CD8-positive, alpha-beta memory T cell (primary cell): ENCODE measurements at places on chromosomes 3 and 15. TPM values are rescaled to one million over a fixed set of nuclear protein-coding genes. Genes with fewer than 3 reads are reported as not detected.

DNA sequence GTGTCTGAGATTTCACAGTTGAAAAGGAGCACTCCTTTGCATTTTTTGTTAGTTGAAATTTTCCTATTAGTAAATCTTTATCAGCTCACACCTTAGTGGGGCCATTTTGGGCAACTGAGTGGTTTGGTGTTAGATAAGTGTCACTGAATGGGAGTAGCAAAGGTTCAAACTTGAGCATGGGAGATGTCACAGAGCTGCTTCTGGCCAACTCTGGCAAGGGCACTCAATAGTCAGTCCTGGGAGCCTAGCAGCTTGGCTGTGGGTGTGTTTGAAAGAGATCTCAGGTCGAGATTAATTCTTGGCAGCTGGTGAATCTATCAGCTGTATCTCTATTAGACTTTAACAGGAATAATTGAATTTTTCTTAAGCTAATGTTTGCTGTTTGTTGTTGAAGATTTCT, 579.3 kb downstream of the EDEM1 start:
- H3K4me1 ChIP-seq = no peaks in the 10 kb centered on the region
- no peak for DNase-seq
- H3K27ac ChIP-seq = no peak overlapping the region
- no peak overlapping the region for H3K4me3 ChIP-seq
- no peaks in the 10 kb centered on the region for H3K36me3 ChIP-seq

DNA sequence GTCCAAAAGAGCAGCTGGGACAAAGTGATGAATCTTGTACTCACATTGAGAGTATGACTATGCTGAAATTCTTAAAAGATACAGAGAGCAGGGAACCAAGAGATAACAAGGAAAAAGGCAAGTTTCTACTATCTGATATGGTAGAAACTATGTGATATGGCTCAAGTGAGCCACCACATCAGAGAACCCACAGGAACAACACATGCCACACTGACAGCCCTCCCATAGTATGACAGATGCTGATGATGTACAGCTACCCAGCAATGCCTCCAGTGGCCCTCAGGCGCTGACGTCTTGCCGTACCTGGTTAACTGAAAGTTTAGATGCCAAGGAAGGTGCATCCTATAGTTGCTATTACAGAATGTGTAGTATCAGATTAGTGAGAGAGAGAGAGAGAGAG, 42.4 kb downstream of the CHAC1 start:
- H3K4me1 ChIP-seq = no peaks in the 10 kb centered on the region
- H3K27ac ChIP-seq = no peak overlapping the region
- no peaks in the 10 kb centered on the region for H3K27me3 ChIP-seq
- H3K36me3 ChIP-seq = peaks cover 15% of the 10 kb centered on the region
- no peak overlapping the region for H3K4me3 ChIP-seq
- no peak for DNase-seq

- H3K4me3 ChIP-seq = no peak overlapping the region
- no peak overlapping the region for H3K27ac ChIP-seq
- no peaks in the 10 kb centered on the region for H3K4me1 ChIP-seq
Observed at GRCh38 chr15:35151782-35152181, 66.7 kb upstream of the NANOGP8 start.

DNA sequence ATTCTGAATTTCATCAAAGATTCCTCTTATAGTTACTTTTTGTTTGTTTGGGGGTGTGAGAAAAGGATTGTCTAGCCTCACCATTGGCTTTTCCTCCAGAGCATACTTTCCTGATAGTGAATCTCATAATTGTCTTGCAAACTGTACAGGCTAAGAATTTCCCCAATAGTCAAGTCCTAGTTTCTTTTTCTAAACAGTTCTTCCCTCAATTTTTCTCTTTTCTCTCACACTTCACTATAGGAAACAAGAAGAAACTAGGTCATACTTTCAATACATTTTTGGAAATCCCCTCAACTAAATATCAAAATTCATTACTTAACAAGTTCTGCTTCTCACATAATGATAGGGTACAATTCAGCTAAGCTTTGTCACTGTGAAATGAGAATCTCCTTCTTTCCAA, 241.9 kb downstream of the IL20RB start:
- no peaks in the 10 kb centered on the region for H3K4me1 ChIP-seq
- no peaks in the 10 kb centered on the region for H3K27me3 ChIP-seq
- no peak overlapping the region for H3K27ac ChIP-seq
- no peak for DNase-seq
- H3K36me3 ChIP-seq = no peaks in the 10 kb centered on the region

GRCh38 chr3:187734841-187735240, 10.4 kb downstream of the BCL6 start:
- no peaks in the 10 kb centered on the region for H3K27me3 ChIP-seq
- H3K27ac ChIP-seq = no peak overlapping the region
- no peak for DNase-seq
- H3K4me3 ChIP-seq = no peak overlapping the region

DNA sequence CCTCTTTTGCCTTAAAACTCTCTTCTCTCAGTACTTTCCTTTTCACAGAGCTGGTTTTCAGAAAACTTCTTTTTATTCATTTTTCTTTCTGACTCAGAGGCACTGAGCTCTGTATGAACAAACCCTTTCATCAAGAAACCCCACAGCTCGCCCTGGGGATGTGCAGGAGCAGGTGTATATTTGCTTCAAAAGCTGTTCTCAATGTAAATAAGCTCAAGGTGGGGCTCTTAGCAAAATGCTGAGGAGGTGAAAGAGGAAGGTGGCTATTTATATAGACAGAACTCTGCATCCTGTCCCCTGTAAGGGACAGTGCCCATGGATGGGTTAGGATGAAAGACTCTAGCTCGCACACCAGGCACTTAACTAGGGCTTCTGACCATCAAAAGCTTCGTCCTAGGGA, 302.0 kb downstream of the WDR72 start:
- no peaks in the 10 kb centered on the region for H3K27me3 ChIP-seq
- DNase-seq = no peak
- H3K27ac ChIP-seq = no peak overlapping the region

SLC4A7 gene
- 55.0 TPM for total RNA-seq

DNA sequence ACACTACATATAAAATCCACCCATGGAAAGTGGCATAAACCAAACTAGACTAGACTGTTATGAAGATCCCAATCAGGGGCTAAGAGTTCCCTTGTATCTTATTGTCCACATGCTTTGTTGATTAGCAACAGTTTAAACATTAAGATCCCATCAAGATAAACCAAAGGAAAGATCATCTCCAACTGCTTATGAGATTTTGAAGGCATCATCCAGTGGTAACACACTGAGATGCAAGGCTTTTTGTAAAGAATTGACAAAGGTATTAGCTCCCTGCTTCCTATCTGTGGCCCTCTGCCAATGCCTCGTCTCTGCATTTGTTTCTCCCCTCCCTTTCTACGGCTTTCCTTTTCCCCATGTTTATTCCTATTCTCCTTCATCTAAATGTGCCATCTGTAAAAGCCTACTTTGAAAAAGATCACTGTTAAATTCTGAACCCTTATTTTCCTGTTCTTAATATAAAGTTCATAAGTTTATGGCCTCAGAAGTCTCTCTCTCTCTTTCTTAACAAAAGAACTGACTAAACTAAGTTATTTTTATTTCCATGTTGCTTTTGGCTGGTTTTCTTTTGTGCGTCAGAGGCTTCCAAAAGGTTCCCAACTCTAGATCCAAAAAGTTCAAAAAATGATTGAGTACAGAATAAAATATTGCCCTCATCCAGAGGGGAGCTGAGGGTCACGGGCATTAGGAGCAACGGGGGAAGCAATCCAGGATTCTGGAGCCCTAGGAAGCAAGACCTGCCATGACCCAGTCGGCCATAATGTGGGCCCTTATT, 5.5 kb downstream of the PLD1 start:
- no peaks in the 10 kb centered on the region for H3K27me3 ChIP-seq
- no peak for DNase-seq
- no peak overlapping the region for H3K4me3 ChIP-seq

VIPR1 gene
- 5.4 TPM for total RNA-seq

TNK2 gene
- 71.4 TPM for total RNA-seq

GRCh38 chr15:77825546-77825945, 192.8 kb upstream of the LINGO1 start:
- H3K4me3 ChIP-seq = no peak overlapping the region
- H3K36me3 ChIP-seq = no peaks in the 10 kb centered on the region
- peaks cover 13% of the 10 kb centered on the region for H3K27me3 ChIP-seq
- H3K4me1 ChIP-seq = no peaks in the 10 kb centered on the region

GRCh38 chr3:123584284-123584987, 417 bp downstream of the HACD2 start:
- no peak for DNase-seq
- no peaks in the 10 kb centered on the region for H3K27me3 ChIP-seq
- peak overlapping the region; percentile 100 for H3K4me3 ChIP-seq
- H3K4me1 ChIP-seq = peaks cover 18% of the 10 kb centered on the region
- H3K27ac ChIP-seq = peak overlapping the region; percentile 64

EAF2 gene
- 8.9 TPM for total RNA-seq

GRCh38 chr15:41965441-41966413, 6.6 kb downstream of the EHD4 start:
- no peak overlapping the region for H3K27ac ChIP-seq
- H3K4me1 ChIP-seq = peaks cover 19% of the 10 kb centered on the region
- H3K36me3 ChIP-seq = no peaks in the 10 kb centered on the region
- H3K27me3 ChIP-seq = no peaks in the 10 kb centered on the region
- no peak overlapping the region for H3K4me3 ChIP-seq

- H3K27me3 ChIP-seq = no peaks in the 10 kb centered on the region
- no peak for DNase-seq
- no peak overlapping the region for H3K4me3 ChIP-seq
Observed at GRCh38 chr3:14357463-14357862, 44.9 kb upstream of the SLC6A6 start.

DNA sequence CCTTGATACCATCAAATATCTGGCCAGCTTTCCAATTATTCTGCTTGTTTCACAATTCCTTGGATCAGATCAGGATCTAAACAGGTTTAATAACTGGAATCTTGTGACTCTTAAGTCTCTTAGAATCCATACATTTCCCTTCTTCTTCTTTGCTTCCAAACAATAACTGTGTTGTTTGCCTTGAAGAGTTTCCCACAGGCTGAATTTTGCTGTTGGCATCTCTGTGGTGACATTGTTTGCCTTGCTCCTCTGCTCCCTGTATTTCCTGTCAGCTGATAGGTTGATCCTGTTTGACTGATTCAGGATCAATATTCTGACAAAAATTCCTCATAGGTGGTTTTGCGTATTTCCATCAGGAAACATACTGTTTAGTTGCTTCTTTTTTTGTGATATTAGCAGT, 248.4 kb upstream of the LMCD1 start:
- H3K36me3 ChIP-seq = no peaks in the 10 kb centered on the region
- no peak overlapping the region for H3K27ac ChIP-seq
- H3K27me3 ChIP-seq = no peaks in the 10 kb centered on the region
- no peak for DNase-seq
- H3K4me1 ChIP-seq = no peaks in the 10 kb centered on the region
- H3K4me3 ChIP-seq = no peak overlapping the region

- H3K4me1 ChIP-seq = no peaks in the 10 kb centered on the region
- H3K27me3 ChIP-seq = no peaks in the 10 kb centered on the region
- no peaks in the 10 kb centered on the region for H3K36me3 ChIP-seq
- no peak overlapping the region for H3K4me3 ChIP-seq
- H3K27ac ChIP-seq = no peak overlapping the region
Observed at GRCh38 chr3:140917772-140918171, 23.9 kb upstream of the SLC25A36 start.

HOMER2 gene
- total RNA-seq = 13.6 TPM

GRCh38 chr15:75034615-75035014, 11.2 kb downstream of the PPCDC start:
- peaks cover under 1% of the 10 kb centered on the region for H3K4me1 ChIP-seq
- no peak overlapping the region for H3K27ac ChIP-seq
- no peaks in the 10 kb centered on the region for H3K27me3 ChIP-seq
- no peak overlapping the region for H3K4me3 ChIP-seq

DNA sequence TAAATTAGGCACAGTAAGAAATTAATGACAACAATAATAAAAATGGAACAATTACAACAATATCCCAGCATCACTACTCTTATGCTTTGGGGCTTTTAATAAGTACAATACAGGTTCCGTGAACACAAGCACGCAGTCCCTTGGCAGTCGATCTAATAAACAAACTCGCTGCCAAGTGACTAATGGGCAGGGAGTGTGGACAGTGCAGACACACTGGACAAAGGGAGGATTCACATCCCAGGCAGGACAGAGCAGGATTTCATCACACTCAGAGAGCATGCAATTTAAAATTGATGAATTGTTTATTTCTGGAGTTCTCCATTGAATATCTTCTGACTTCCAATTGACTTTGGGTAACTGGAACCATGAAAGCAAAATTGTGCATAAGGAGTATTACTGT, 524.1 kb upstream of the CFAP20DC start:
- no peak overlapping the region for H3K4me3 ChIP-seq
- H3K36me3 ChIP-seq = no peaks in the 10 kb centered on the region
- no peak for DNase-seq
- peaks cover 9% of the 10 kb centered on the region for H3K4me1 ChIP-seq
- no peaks in the 10 kb centered on the region for H3K27me3 ChIP-seq
- H3K27ac ChIP-seq = no peak overlapping the region

DNA sequence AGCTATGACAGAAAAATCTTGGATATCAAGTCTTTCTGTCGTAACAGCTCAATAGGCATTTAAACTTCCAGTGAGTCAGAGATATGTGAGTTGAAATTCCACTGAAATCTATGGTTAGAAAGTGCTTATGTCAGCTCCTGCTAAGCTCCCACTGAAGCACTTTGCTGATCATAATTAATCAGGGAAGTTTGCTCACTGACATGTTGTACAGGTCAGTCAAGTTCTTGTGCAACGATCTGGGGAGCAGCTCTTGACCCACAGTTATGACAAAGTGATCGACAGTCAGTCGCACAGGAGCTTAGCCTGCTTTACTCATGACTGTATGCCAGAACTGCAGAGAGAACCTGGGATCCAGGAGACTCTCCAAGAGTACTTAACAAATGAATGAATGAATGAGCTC, 453.5 kb downstream of the SOX2 start:
- no peak overlapping the region for H3K27ac ChIP-seq
- no peaks in the 10 kb centered on the region for H3K36me3 ChIP-seq
- H3K4me1 ChIP-seq = no peaks in the 10 kb centered on the region
- no peak for DNase-seq
- H3K4me3 ChIP-seq = no peak overlapping the region

TNFSF10 gene
- 38.2 TPM for total RNA-seq

GRCh38 chr15:60935130-60935529, 294.0 kb downstream of the RORA start:
- no peak overlapping the region for H3K4me3 ChIP-seq
- H3K4me1 ChIP-seq = no peaks in the 10 kb centered on the region
- no peak overlapping the region for H3K27ac ChIP-seq
- H3K36me3 ChIP-seq = no peaks in the 10 kb centered on the region
- no peaks in the 10 kb centered on the region for H3K27me3 ChIP-seq

- H3K27ac ChIP-seq = no peak overlapping the region
- DNase-seq = no peak
- H3K27me3 ChIP-seq = peaks cover 14% of the 10 kb centered on the region
- H3K36me3 ChIP-seq = no peaks in the 10 kb centered on the region
Observed at GRCh38 chr3:12884186-12884680, 42.9 kb upstream of the RPL32 start.

MED12L gene
- total RNA-seq = 1.7 TPM

DNA sequence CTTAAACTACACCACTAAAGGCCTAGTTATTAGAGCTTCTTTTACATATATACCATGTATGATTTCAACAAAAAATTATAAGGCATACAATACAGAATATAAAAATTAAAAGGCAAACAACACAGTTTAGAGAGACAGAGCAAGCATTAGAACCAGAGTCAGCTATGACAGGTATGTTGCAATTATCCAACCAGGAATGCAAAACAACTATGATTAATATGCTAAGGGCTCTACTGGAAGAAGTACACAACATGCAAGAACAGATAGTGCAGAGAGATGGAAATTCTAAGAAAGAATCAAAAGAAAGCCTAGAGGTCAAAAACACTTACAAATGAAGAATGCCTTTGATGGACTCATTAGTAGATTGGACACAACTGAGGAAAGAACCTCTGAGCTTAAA, 39.6 kb downstream of the CCDC54 start:
- H3K4me3 ChIP-seq = no peak overlapping the region
- H3K36me3 ChIP-seq = no peaks in the 10 kb centered on the region
- H3K27ac ChIP-seq = no peak overlapping the region
- H3K27me3 ChIP-seq = no peaks in the 10 kb centered on the region
- no peaks in the 10 kb centered on the region for H3K4me1 ChIP-seq
